ENCODE measurements at places on chromosomes 11 and 22. TPM values are rescaled to one million over a fixed set of nuclear protein-coding genes. Genes with fewer than 3 reads are reported as not detected.

GRCh38 chr22:30610299-30610698 lies 3.3 kb downstream of the TCN2 start:
- DNase-seq: no peak

DNA sequence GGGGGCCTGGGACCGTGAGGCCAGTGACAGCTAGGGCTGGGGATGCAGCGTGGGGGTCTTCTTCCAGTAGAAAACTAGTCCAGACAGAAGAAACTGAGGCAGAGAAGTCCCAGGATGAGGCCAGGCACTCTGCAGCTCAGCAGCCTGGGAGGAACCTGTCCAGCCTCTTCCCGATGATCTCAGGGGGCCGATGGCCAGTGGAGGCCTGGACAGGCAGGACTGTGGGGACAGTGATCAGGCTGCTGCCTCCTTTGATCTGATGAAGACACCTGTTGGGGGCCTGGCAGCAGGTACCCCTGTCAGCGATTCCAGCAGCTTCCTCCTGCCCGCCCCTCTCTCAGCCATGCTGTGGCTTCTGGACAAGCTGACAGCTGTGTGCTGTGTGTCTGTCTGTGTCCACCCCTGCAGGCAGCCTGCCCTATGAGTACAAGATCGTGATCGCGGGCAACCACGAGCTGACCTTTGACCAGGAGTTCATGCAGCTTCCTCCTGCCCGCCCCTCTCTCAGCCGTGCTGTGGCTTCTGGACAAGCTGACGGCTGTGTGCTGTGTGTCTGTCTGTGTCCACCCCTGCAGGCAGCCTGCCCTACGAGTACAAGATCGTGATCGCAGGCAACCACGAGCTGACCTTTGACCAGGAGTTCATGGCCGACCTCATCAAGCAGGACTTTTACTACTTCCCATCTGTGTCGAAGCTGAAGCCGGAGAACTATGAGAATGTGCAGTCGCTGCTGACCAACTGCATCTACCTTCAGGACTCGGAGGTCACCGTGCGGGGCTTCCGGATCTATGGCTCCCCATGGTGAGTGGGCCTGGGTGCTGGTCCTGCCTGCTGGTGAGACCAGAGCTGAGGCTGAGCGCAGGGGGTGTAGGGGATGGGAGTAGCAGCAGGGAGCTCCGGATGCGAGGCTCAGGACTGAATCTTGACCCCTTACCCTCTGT lies 62.6 kb downstream of the MPPED1 start:
- no peak for DNase-seq

GRCh38 chr11:128491195-128491936 lies 96.0 kb downstream of the ETS1 start:
- no peak for DNase-seq

- DNase-seq: no peak
Observed at GRCh38 chr11:126182787-126183445, 28.5 kb downstream of the RPUSD4 start.

DNA sequence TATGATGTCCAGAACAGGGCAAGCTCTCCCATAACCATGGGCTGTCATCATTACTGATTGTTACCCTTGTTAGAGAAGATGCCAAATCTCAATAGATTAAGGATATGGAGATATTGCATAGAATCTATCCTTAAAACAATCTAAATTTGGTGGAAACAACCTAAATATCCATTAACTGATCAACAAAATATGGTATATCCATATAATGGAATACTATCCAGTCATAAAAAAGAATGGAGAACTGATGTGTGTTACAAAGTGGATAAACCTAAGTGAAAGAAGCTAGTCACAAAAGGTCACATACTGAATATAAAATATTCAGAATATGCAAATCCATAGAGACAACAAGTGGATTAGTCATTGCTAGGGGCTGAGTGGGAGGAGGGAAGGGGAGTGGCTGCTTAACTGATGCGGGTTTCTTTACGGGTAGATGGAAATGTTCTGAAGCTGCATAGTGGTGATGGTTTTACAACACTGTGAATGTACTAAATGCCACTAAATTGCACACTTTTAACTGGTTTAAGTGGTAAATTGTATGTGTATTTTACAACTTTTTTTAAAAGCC lies 36.1 kb upstream of the SMCO4 start:
- DNase-seq: no peak

DNA sequence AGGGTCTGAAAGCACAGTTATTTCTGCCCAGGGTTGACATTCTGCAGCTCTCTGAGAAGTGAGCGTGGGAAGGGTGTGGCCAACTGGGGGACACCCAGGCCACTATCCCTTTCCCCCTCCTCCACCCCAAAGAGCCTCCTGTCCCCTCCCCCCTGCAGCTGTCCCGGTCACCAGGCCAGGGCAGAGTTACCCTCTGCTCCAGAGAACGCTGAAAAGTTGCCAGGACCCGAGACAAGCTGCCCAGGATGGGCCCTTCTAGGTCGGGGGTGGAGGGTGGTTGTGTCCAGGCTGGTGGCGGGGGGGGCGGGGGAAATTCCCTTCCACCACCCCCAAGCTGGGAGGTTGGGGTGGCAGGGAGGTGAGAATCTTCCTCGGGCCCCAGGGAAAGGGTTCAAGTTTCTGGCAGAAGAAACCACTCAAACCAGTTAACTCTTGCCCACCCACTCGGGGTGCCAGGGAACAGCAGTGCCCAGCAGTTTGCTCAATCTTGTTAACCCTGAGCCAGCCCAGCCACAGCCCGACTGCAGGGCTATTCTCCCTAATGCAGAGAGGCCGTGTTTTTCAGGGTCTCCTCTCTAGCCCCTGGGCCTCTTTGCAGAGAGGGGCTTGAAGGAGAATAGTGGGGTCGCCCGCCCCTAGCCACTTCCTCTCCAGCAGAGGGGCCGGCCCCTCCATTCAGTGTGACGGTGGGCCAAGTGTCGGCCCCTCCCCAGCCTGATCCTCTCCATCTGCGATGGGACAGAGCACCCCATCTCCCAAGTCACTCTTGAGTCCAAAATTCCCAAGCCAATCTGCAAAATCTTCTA lies 697 bp downstream of the LGALS1 start:
- DNase-seq: no peak

DNA sequence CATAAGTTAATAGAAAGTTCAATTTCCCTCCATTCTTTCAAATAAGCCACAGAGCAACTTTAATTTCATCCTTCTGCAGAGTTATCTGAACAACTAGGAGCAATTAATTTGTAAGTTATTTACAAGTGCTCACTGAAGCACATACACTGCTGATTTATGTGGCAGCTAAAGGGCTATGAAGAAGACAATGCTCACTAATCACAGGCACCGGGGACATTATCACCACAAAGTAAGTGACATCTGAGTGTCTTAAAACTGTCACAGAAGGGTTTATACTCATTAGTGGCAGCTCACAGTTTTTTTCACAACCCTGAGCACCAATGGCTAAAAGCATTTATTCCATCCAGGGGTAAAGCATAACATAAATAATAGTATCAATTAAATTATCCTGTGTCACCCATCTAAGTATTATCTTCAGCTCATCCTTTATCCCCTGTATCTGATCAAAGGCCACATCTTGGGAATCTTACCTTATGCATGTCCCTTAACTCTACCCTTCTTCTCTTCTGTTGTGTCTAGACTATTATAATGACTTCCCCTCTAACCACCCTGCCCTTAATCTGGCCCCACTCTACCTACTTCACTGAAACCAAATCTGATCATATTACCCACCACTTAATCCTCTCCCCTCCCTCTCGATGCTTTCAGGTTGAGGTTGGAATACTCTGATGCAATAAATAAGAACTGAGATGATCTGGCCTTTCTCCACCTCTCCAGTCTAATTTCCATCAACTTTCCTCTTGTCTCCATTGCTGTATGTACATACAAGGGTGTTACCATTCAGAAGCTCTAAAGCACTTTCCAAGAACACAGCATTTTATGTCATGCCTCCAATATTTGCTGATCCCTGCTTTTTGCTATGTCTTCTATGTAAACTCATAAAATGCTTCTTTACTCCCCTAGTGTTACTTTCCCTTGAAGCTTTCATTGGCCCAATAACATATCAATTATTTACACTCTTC lies 252.7 kb downstream of the CASP12 start:
- DNase-seq: no peak

DNA sequence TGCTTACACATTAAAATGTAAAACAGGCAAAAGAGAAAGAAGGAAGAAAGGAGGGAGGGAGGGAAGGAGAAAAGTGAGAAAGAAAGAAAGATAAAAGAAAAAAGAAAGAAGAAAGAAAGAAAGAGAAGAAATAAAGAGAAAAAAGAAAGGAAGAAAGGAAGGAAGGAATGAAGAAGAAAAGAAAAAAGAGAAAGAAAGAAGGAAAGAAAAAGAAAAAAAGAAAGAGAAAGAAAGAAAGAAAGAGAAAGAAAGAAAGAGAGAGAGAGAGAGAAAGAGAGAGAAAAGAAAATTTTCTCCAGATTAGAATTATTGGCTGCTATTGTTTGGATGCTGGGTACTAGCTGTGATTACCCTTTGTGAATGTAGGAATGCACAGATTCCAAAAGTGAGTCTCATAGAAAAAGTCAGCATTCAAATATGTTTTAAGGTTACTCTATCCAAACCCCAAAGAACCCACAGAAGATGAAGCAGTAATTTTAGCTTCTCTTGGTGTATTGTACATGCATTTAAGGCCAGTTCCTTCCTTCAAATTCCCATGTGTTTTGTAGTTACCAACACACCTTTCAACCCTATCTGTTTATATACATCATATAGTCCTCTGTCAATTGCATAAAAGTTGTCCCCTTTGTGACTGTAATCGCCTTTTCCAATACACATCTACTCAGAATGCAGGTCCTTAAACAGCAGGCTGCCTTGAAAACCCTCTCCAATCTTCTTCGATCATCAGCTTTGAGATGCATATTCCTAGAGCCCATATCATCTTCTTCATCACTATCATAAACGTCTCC lies 789 bp upstream of the FAM111A start:
- no peak for DNase-seq

- DNase-seq: no peak
Observed at GRCh38 chr11:27757953-27758352, 57.7 kb upstream of the BDNF start.

GRCh38 chr11:130390071-130390758 lies 38.2 kb downstream of the ADAMTS8 start:
- DNase-seq: no peak

GRCh38 chr11:2537896-2538724 lies 93.3 kb downstream of the KCNQ1 start:
- no peak for DNase-seq

DNA sequence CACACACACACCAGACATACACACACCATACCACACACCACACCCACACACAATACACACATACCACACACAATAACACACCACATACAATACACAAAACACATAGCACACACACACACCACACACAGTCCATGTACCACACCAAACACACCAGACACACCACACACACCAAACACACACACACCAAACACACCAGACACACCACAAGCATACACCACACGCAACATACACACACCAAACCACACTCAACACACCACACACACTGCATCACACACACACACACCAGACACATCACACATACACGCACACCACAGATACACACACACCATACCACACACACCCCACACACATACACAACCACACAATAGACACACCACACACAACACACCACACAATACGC lies 54.8 kb downstream of the IGSF9B start:
- DNase-seq: no peak

GRCh38 chr11:63978551-63979239 lies 4.3 kb downstream of the COX8A start:
- no peak for DNase-seq

- no peak for DNase-seq
Observed at GRCh38 chr11:131160846-131161245, 209.6 kb upstream of the NTM start.

Gene OR51B5
- total RNA-seq: not detected

Gene MOGAT2
- not detected for total RNA-seq

Gene BLID
- total RNA-seq: not detected

Gene DAGLA
- total RNA-seq: 2.1 TPM

Gene ZNF280A
- total RNA-seq: not detected

Gene ASCL2
- total RNA-seq: not detected

Gene ADSL
- 67.5 TPM for total RNA-seq

Gene CCDC188
- not detected for total RNA-seq

Gene TBX1
- total RNA-seq: not detected

Gene KCNJ11
- 0.70 TPM for total RNA-seq

Gene DEUP1
- not detected for total RNA-seq

Data from T-helper 17 cell (primary cell).